ENCODE measurements at places on chromosomes 11 and 22.

DNA sequence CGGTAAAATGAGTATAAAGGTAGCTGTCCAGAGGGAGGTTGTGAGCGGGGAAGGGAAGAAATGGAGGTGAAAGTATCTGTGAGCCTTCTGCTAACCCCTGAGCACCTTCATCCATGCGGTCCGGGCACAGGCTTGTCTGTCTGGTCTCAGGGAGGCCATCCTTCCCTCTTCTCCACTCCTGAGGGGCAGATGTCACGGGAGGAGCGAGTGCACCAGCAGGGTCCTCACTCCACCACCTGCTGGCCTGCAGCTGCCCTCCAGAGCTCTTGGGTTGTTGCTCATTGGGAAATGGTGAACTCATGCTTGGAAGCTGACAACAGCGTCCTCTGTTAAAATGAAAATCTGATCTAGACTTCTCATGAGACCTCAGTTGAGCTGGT is 33.8 kb upstream of the WNT11 start:
- DNase-seq, result no peak

- no peak for DNase-seq
Measured at GRCh38 chr11:78339945-78340344, 77.7 kb downstream of the GAB2 start.

- no peak for DNase-seq
Measured at GRCh38 chr11:116424615-116425261, 348.0 kb downstream of the BUD13 start.

DNA sequence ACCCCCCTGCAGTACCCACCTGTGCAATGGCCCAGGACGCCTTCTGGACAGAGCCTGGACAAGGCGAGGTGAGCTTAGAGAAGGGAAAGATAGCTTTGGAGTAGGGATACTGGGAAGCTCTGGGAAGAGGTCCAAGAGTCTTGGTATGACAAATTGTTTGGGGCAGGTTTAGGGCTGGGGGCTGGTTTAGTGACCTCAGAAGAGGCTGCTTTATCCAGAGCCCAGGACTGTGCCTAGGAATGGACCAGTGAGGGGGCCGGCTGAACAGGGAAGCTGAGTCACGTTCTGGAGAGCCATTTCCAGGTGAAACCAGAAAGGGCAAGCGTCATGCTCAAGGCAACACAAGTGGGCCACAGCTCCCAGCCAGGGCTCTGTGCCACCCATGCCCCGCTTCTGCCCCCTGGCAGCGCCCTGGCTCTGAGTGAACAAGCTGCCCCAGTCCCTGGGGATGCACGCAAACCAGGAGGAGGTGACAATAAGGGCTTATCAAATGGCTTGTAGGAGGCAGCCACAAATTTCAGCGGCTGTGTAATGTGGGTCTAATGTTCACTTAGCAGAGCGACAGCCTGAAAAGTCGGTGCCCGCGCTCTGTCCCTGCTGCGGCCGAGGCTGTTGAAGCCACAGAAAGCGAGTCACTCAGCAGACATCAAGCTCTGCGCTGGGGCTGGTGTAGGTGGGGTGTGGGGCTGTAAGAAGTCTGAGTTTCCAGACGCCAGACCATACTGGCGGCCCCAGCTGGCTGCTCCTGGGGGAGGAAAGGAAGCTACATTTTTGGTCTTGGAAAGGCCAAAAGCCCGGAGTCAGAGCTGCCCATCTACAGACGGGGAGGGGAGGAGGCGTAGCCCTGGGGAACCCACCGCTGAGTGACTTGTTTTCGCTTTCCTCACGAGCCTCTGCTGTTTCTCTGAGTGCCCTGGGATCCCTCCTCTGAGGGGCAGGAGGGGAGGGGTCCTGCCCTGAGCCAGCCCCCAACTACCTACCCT is 18.3 kb upstream of the SYT7 start:
- DNase-seq, result no peak

Measured in SW 1271 (cell line).